ENCODE measurements at places on chromosomes 7 and 10. TPM values are rescaled to one million over a fixed set of nuclear protein-coding genes. Genes with fewer than 3 reads are reported as not detected.

ACBD7 gene
- polyA plus RNA-seq, result not detected

PLCE1 gene
- polyA plus RNA-seq, result 2.3 TPM

CXCL12 gene
- 53.7 TPM for polyA plus RNA-seq

CHST3 gene
- 12.0 TPM for polyA plus RNA-seq

ACTR3C gene
- polyA plus RNA-seq, result 3.5 TPM

Measured in heart right ventricle (tissue), 16 donors.